NCI-H2081 treated with DMSO at 0.1 percent for 48 hours (cell line): ENCODE measurements at places on chromosomes 6 and 20.

- DNase-seq: no peak
Measured at GRCh38 chr6:44854712-44855443, 467.4 kb downstream of the CDC5L start.

DNA sequence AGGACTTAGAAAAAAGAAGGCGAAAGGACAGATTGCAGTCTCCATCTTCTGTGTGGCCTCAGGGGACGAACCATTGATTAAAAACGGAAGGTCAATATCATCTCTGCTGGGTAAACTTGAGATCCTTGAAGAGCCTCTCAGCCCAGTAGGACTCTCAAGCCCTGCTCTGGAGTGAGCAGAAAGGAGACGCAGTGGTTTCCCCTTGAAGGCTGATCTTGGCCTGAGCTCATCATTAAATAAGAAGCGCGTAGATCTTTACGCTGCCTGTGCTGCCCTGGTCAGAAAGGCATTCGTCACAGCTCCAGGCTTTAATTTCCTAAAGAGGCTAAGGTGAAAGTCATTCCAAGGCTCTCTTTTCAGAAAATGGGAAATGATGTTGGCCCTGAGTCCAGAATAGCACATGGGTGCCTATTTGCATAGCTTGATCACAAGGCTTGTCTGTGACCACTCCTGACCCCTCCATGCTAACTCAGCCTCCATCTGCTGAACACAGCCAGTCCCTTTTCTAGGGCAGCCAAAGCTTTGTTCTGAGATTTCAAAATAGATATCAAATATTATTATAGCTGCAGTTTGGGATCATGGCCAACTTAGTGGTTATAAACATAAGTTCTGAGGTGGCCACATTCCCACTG lies 29.3 kb upstream of the XRN2 start:
- no peak for DNase-seq

DNA sequence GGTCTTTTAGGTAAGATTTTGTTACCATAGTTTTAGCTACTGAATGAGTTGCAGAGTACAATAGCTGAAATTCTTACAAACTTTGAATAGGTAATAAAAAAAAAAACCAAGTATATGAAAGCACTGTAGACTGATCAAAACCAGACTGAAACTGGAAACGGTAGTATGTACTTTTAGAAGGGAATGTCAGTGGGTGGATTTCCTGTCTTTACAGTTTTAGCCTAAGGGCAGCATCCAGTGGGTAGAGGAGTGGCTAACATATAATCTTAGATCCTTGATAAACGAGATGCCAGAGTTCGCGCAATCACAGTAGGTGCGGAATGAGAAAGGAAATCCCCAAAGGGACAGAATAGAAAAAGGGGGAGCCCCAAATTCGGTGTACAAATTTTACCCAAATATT lies 385.9 kb upstream of the RUNX2 start:
- no peak for DNase-seq

- DNase-seq: no peak
Measured at GRCh38 chr6:45645302-45645701, 267.6 kb upstream of the SUPT3H start.

- DNase-seq: no peak
Measured at GRCh38 chr20:9344083-9344920, 170.1 kb upstream of the LAMP5 start.

DNA sequence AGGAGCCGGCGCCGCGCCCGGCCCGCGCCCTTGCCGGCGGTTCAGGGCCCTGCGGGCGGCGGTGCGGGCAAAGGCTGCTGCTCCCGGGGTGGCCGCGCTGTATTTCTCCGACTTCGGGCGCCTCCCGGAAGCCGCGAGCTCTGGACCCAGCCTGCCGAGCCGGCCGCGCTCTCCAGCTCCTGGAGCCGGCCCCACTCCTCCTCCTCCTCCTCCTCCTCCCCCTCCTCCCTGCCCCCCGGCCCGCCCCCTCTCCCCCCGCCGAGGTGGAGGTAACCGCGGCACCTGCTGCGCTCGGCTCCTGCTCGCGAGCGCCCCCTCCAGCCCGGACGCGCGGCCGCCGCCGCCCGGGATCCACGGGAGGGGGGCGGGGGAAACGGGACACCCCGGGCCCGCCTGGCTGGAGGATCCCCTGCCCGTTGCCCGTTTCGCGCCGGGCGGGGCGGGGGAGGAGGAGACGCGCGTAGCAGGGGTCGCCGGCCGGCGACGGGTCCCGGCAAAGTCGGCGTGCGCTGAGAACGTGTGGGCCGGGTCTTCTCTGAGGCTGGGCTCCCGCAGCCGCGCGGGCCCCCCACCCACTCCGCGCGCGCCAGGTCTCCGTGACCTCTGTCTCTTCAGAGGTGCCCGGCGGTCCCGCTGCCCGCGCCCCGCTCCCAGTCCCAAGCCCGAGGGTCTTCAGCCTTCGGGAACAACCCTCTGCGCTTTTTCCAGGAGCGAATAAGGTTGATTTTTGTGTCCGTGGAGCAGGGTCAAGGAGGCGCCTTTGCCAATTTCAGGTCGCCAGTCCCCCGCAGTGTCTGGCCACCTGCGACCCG lies at the start of gene SLC22A23:
SLC22A23 (minus strand) TSS at position 153 of the 812 bp plus-strand sequence. CDS start 491 bp downstream, outside the sequence.
- DNase-seq: no peak

DNA sequence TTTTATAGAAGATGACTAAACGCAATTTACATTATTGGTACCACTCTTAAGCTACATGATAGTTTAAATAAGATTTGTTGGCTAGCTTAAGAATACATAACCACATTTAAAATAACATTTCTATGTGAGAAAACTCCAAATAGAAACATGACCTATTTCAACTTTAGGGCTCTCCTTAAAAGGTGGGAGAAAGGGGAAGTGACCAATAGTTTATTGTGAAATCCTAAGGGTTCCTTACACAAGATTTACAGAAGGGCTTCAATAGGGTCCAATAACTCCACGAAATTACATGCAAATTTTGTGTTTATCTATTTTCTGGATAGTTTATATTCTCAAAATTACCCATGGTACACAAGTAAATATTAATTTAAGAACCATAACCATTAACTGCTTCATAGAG lies 91.6 kb upstream of the DST start:
- DNase-seq: no peak

DNA sequence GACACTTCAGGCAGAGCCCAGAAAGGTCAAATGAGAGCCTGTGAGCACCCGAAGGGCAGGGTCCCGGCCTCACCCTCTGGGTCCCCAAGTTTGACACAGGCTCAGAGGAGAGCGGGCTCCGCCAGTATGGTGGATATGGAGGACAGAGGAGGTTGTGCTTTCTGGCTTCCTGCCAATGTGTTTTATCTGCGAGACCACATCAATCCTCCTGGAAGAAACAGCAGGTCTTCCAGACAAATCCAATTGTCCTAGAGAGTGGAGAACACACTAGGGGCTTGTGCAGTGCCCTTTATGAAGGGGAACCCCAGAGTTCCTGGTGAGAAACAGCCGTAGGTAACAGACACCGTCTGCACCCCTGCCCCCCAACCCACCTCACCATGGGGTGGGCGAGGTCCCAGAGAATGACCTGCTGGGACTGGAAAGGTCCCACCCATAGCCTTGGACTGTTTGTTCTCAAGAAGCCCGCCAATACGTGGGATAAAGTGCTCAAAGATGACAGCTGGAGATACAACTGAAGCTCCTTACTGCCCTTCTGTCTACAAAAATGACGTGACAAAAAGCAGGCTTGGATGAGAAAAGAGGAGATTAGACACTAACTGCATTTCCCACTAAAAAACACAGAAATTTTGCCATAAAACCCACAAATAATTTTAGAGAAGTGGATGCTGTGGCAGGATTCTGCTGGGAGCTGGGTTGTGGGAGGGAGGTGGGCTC lies 23.9 kb upstream of the SSTR4 start:
- no peak for DNase-seq

DNA sequence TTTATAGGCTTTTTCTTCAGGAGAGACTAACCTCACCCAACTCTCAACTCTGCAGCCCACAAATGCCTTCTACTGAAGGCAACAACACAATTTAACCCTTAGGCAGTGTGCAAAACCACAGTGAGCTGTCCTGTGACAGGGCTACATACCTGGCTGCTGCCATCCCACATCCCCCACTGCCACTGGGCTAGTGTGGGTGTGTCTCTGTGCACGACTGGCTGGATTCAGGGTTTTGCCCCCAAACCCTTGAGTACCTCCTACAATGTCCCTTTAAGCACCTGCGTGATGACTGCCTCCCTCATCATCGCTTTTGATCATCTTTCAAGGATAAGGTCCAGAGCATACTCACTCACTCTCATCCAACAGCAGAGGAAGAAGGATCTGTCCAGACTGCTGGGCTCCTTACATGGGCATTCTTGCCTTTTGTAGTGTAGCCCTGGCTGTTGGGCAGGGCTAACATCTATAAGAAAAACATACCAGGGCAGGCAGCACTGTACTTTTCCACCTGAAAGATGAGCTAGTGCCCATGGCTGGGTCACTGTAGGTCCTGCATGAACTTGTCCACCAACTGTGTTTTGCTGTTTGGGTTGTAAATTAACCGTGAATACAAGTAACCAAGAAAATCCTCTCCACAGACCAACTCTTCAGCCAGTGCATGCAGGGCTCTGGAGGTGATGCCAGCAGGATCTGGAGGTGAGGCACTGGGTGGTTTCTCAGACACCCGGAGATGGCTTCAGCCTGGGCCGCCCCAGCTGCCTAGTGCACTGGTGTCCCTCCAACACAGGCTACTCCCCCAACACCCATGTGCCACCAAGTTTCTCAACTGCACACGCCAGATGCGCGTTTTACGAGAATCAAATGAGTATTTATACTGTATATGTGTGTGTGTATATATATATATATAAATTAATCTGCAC lies 45.2 kb downstream of the PLCG1 start:
- no peak for DNase-seq

GRCh38 chr20:117518-117917 lies 24.9 kb upstream of the DEFB126 start:
- no peak for DNase-seq

- no peak for DNase-seq
Measured at GRCh38 chr6:148500402-148500801, 157.8 kb downstream of the SASH1 start.

- DNase-seq: no peak
Measured at GRCh38 chr6:81806793-81807565, 54.5 kb upstream of the TENT5A start.

DNA sequence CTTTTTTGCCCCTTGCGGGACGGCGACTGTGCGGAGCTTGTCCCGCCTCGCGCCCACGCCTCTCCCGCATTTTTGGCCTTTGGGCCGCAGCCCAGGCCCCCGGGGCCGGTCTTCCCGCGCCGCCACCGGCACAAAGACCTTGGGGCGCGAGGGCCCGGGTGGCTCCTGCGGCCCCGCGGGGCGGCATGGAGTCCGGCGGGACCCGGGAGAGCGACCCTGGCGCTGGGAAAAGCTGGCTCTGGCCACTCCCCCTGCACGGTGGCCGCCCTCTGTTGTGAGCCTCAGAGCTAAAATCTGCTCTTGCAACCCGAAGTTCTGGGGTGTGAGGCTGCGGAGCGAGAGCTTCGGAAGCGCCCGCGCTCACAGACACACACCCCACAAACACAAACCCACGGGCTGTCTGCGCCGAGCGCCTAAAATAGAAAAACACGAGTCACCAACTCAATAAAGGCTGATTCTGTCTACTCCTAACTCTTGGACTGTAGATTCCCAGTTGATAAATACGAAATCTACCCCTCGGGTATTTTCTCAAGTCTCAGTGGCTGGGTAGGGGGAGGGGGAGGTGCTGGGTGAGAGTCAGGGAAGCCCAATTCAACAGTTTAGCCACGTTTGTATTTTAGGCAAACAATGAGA lies 496 bp upstream of the BEND3 start:
- no peak for DNase-seq

GRCh38 chr20:32018269-32019155 lies 8.3 kb downstream of the CCM2L start:
- DNase-seq: peak; percentile 24

GRCh38 chr6:108294297-108294726 lies 542 bp upstream of the AFG1L start:
- no peak for DNase-seq
